GF-D8 (cell line): ENCODE measurements at places on chromosomes 4 and X.

DNA sequence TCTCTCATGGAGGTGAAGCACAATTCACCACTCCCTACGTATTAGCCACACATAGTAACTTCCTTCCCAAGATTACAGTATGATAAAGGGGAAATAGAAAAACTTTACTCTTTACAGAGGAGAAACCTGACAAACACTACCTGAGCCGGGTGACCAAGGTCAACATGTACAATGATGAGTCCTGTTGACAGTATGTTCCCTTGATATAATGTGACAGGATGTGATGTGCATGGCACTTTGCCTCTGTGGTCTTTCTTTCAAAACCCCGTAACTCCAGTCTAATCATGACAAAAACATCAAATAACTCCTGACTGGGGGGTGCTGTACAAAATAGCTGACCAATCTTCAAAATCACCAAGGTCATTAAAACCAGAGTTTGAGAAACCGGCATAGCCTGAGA is 60.6 kb downstream of the CD99L2 start:
- no peak for DNase-seq

DNA sequence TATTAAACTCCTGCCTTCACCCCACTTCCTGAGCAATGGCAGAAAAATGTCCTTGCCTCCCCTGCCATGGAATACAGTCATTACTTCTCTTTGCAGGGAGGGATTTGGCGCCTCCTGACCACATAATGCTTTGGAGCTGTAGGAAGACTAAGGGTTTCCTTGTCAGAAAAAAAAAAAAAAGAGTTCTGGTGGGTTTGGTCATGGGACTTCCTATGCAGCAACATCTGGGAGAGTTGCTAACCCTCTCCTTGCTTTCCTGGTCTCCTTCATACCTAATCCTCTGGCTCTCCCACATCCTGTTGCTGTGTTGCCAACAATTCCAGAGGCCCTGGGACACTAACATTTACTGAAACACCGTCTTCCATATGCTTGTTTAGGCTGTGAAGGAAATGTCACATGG is 75.1 kb upstream of the MBNL3 start:
- no peak for DNase-seq

DNA sequence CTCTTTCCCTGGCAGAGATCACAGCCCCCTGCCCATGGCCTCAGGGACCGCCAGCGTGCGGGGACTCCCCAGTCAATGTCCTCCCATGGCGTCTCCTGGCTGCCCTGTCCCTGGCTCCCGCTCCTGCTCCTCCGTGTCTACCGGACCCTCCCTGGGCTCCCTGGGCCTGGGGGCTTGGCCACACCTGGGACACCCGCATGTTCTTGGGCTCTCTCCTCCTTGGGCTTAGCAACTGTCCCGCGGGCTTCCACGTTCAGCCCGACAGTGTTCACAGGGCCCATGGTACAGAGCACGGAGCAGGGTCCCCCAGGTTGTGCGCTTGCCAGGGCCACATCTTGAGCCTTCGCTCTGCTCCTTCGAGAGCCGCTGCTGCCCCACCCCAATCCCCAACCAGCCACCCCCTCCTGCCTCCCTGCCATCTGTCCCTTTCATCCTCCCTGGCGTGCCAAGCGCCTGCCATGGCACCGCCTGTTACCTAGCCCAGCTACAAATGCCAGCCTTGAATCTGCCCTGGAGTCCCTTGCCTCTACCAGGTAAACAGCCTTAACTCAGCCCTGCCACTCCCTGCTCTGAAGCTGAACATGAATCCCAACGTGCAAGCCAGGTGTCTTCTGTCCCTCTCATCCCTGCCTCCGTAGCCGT is 3.9 kb downstream of the AVPR2 start:
- DNase-seq, result no peak

- no peak for DNase-seq
These were observed 35.8 kb downstream of the CPEB2 start for GRCh38 chr4:15037923-15038541.

GRCh38 chrX:50888884-50889283 is 21.7 kb upstream of the BMP15 start:
- DNase-seq, result no peak

DNA sequence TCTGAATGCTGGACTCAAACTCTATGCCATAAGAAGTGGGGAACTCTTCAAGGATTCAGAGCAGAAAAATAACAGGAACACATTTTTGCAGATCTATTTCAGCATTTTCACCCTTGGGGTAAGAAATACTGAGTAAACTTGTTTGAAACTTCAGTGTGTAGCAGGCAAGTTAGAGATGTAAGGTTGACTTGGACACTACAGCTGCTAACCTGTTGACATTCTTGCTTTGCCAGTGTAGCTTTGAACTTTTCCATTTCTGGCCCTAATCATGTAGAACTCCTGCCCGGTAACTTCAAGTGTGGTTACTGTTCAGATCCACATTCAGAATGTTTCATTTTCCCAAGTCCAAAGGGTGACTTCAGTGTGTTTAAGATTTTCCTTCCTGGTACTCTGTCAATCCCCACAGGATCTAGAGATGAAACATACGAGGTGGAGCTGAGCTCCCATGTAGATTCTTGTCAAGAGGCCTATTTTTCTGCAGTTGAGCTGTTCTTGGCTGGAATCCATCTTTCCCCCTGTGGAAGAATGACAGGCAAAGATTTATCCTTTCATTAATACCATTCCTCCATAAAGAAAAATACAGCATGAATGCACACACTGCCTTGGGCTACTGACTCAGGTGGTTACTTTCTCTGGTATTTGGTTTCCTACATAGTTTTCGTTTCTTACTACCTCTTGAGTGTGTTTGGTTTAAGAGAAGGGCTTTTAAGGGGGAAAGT is 34.1 kb downstream of the FHDC1 start:
- no peak for DNase-seq

GRCh38 chr4:108834835-108835384 is 72.1 kb upstream of the ETNPPL start:
- no peak for DNase-seq

- DNase-seq, result no peak
These were observed 144.4 kb downstream of the NHS start for GRCh38 chrX:17519358-17519757.

DNA sequence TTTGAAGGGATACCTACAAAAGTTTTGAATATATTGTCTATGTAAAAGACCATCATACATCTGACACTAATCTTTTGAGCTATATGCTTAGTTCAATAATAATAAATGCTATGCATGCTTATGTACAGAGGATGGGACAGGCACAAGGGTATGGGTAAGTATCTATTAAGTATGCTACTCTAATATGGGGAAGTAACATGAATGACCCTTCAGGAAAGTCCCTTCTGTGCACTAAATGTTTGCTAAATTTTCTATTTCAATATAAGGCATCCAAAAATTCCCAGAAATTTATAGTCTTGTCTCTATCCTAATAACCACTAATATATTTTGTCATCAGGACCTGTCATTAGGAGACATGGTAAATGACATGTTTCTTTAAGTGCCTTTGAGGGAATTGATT is 19.0 kb downstream of the ATP8A1 start:
- no peak for DNase-seq

DNA sequence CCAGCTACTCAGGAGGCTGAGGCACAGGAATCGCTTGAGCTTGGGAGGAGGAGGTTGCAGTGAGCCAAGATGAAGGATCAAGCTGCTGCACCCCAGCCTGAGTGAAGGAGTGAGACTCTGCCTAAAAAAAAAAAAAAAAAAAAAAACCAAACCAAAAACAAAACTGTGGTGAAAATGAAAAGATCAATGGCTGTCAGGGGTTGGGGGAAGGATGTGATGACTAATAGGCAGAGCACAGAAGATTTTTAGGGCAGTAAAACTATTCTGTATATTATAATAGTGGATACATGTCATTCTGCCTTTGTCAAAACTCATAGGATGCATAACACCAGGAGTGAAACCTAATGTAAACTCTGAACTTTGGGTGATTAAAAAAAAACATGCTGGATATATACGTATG is 69.9 kb upstream of the ELOVL6 start:
- no peak for DNase-seq
